ENCODE measurements at places on chromosomes 4 and X. TPM values are rescaled to one million over a fixed set of nuclear protein-coding genes. Genes with fewer than 3 reads are reported as not detected.

DNA sequence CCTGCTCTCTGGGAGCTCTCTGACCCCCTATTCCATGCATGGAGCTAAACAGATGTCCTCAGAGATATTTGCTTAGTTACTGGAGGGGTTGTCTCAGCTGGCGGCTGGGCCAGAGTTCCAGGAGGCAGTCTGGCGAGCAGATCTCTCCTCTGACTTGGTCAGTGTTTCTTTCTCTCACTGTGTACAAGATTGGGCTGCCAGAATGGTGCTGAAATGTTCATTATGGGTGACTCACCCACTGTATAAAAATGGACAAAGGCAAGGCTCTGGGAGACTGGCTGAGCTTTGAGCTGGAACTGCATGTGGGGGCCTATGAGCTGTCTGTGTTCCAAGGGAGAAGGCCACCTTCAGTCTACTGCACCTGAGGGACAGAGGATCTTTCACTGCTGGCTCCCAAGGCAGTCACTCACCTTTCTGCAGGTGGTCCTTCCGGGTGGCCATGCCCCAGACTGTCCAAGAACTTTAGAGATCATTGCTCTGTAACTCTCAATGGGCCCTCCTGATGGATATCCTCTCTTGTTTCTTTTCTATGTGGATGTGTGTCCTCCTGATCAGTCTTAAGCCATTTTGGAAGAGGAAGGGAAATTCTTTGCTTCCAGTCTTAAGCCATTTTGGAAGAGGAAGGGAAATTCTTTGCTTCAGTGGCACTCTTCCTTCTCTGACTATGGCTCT lies 88.2 kb downstream of the CFAP299 start:
- DNase-seq, result no peak

DNA sequence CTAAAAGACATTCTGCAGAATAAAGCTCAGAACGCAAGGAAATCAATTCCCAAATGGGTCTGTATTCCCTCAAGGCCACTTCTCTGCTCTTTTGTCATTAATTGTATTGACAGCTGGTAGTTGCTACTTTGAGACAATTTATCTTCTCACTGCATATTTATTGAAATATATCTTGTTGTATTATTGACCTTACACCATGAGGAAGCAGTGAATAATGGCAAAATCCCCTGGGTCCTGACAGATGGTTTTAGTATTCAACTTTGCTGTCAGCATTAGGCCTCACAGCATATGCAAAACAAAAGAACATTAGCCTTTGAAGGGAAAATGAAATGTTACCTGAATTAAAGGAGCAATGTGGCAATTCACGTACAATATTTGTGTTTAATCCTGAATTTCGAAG lies 406.1 kb upstream of the TRAM1L1 start:
- DNase-seq, result no peak

GRCh38 chr4:138111462-138112000 lies 130.6 kb downstream of the SLC7A11 start:
- DNase-seq, result no peak

- no peak for DNase-seq
Measured at GRCh38 chrX:141989815-141990214, 86.1 kb downstream of the MAGEC1 start.

DNA sequence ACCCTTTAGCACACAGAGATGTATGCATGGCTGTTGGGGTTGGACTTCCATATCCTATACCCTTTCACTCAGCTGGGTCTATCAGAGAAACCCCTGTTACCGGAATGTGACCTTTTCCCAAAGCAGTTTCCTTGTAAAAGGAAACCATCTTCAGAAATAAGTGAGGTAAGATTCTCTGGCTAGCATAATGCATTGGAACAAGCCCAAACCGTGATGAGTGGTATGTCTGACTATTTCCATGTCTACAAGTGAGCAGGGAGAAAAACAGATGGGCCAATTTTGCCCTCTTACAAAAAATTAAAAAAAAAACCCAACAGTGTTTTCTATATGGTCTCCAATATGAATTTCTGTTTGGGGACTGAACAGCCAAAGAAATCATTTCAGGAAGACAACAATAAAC lies 283.9 kb downstream of the SMARCA1 start:
- no peak for DNase-seq

DNA sequence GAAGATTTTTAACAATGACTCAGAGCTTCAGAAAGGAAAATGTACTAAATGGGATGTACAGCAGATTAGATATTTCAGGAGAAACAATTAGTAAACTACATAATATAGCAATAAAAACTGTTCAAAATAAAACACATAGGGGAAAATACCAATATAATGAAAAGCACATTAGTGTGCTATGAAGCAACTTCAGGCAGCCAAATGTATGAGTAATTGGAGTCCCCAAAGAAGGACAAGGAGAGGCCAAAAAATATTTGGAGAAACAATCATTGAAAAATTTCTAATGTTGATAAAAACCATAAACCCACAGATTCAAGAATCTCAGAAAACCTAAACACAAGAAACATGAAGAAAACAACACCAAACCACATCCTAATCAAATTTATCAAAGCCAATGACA lies 129.3 kb upstream of the CHRDL1 start:
- no peak for DNase-seq

GRCh38 chr4:142354794-142355420 lies 491.2 kb downstream of the INPP4B start:
- no peak for DNase-seq

DNA sequence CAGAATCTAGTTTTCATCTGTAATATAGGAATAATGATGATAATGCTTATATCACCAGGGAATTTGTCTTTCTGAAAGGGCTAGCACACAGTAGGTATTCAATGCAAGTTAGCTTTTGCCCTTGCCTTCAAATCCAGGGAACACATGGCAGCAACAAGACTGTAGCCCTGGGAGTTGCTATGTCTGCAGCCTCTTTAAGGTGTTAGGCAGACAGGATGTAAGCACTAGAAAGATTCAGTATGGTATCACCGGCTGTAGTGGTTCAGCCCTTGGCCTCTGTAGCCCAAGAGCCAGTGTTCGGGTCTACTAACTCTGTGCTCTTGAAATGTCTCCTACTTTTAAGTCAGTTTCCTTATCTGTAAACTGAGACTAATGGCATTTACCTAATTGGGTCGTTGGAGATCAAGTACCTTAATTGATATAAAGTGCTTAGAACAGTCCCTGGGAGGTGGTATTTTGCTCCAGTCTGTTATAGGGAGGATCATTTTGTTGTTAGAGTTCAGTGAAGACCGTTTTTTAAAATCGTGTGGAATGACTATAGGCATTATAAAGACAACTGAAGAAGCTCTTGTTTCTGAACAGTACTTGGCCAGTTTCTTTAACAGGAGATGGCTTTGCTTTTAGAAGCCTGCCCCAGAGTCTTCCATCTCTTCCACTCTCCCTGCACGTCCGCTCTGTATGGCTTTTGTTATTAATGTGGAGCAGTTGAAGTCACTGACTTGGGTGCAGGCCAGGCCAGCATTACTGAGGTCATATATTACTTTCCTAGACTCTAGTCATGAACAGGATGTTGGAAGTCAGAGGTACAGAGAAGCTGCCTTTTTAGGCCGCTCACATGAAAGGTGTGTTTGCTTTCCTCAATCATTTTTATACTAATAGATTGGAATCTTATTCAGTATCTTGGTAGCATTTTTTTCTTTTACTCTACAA lies 44.8 kb downstream of the GAB1 start:
- DNase-seq, result peak; percentile 83

GRCh38 chr4:75025431-75025830 lies 92.5 kb downstream of the PARM1 start:
- no peak for DNase-seq

DNA sequence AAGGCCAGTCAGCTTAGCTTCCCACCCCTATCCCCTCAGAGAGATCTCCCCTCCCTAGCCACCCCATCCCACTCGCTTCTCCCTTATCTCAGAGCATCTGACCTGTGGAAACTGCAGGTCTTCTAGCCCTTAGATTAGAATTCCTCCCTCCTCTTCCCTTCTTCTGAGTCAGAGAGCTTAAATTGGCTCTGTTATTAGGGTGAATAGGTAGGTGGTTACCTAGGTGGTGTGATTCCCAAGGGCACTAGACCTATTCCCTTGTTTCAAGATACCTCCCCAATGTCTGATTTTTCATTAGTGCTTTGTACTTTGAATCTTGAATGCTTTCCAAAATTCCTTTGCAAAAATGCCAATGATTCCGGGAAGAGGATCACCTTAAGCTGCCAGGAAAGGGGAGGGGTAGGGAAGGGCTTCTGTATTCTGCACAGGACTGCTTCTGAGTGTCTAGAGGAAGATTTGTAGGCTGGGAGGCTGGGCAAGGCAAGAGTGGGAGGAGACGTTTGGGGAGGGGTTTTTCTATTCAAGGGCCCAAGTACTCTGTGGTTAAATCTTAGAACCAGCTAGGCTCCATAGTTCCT lies 24.5 kb upstream of the MSN start:
- no peak for DNase-seq

DNA sequence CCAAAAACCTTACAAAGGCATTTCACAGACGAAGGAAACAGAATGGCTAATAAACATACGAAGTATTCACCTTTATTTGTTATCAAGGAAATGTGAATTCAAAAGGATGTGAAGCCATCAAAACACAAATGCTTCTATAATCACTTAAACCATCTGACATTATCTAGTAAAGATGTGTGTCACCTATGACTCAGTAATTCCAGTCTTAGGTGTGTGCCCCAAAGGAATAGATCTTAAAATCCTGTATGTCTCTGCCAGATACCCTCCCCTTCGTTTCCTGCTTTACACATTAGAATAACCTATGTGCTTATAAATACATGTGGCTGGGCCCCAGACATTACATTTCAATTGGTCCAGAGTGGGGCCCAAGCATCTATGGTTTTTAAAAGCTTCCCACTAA lies 41.8 kb upstream of the CEP135 start:
- DNase-seq, result no peak

DNA sequence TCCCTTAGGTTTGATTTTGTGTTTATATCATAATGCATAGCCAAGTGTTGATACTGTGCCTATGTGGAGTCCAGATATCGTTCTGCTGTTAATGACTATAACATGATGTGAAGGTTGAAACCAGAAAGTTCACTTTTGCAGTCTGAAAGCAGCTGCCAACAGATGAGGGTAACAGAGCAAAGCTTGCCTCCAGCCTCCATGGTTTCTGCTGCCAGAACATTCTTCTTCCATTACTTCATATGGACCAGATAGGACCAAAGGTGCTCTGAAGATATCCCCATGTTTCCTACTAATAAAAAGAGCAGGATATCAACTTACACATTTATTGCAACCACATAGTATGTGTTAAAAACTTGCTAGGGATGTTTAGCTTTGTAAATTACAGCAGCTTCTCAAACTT lies 394.1 kb downstream of the SPRY1 start:
- no peak for DNase-seq

DNA sequence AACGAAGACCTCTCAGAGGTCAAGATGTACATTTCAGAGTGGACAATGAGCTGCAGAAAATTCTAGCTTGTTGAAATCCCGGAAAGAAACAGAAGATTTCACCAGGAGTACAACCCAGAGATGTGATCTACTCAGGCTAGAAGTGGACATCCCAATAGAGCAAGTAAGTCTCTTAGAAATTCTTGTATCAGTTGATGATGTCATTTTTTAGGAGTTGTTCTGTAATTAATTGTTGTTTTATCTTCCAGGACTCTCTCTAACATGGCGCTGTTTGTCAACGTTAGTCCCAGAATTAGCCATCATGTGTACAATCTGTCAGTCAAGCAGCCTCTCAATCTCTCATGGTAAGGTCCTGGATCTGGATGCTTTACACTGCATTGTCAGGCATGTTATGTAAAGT lies 174.4 kb downstream of the GRIA3 start:
- no peak for DNase-seq

DNA sequence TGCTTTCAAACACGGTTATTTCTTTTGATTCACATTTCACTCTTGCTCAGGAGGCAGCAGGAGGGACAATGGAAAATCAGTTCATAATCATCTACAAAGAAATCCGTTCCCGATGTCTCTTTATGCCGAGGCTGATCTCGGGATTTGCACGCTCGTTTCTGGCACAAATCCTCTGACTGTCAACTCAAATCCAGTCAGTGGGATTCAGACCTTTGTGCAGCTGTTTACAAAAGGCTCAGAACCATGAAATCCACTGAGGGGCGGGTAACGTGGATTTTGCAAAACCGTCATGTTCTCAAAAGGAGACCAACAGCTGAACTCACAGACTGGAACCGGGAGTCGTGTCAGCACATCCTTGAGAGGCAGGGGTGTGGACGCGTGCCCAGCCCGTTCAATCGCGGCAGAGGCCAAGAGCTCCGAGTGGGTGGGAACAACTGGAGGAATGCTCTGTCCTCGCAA lies 46.4 kb downstream of the ACOX3 start:
- peak; percentile 53 for DNase-seq

DNA sequence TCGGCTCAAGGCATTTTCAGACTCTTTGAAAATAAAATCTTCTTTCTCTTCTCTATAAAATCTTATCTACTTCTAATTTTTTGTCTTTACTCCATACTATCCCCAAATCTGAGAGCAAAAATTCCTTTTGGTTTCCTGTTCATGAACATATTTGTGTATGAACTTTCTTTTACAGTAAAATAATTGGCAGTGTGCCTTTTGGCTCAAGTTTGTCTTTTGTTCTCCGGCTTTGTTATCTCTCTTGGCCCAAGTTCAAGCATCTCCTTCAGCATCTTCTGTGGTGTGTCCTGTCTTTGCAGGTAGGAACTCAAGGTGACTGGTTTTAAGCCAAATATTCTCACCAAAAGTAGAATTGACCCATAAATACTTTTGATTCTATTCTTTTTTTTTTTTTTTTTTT lies 276.6 kb upstream of the FAT1 start:
- no peak for DNase-seq

- DNase-seq, result no peak
Measured at GRCh38 chr4:56531149-56531770, 25.7 kb downstream of the ARL9 start.

DNA sequence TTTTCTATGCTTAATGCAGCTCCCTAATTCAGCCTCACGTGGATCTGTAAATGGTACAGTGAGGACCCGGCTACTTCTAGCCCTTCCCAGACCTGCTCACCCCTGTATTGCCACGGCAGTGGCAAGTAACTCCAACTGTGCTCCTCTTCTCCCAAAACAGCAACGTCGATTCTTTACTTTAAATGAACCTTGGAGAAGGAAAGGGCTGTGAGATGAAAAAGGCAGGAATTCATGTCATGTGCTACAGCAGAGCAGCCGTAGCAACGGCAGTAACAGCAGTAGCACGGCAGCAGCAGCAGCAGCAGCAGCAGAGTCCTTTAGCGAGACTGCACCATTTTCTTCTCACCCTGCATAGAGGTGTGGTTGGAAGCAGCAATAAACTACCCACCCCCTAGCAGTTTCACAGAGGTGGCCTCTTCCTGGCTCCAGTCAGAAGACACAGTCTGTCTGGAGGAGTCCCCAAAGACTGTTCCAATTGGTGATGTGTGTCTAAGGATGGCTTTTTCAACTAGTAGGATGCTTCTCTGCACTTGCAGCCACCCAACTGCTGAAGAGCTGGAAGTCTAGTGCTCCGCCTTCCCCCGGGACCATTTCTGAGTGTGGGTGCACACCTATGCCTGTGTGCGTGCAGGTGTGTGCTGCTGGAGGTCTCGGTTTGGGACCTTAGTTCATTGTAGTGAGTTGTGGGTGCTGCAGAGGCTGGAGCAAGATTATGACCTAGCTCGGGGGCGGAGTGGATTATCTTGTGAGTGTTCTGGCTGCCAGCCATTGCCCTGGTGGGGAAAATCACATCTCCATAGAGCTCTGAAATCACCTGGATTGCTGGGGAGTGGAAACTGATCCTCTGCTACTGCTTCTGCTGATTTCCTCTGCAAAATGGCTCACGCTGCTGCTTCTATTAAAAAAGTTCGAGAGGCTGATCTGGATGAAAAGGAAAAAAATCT lies 67.2 kb downstream of the ANK2 start:
- DNase-seq, result no peak

BMPR1B gene
- 0.47 TPM for total RNA-seq

GAGE12E gene
- not detected for total RNA-seq

SETD7 gene
- 17.6 TPM for total RNA-seq

RHOXF2B gene
- total RNA-seq, result not detected

CDKL2 gene
- 1.1 TPM for total RNA-seq

HTT-AS gene
- not detected for total RNA-seq

DCX gene
- not detected for total RNA-seq

ALPK1 gene
- total RNA-seq, result 23.0 TPM

Measured in left colon (tissue), 2 donors.